ENCODE measurements at places on chromosomes 11 and 22. TPM values are rescaled to one million over a fixed set of nuclear protein-coding genes. Genes with fewer than 3 reads are reported as not detected.

- peaks cover 7% of the 10 kb centered on the region for H3K4me1 ChIP-seq
- H3K27me3 ChIP-seq = no peaks in the 10 kb centered on the region
- H3K27ac ChIP-seq = no peak overlapping the region
- peaks cover 4% of the 10 kb centered on the region for H3K36me3 ChIP-seq
- no peak overlapping the region for H3K4me3 ChIP-seq
- DNase-seq = peak; percentile 41
These were observed 13.2 kb downstream of the OTUB1 start for GRCh38 chr11:63999349-64000025.

- H3K27me3 ChIP-seq = no peaks in the 10 kb centered on the region
- H3K36me3 ChIP-seq = no peaks in the 10 kb centered on the region
- no peak overlapping the region for H3K27ac ChIP-seq
- DNase-seq = no peak
- H3K4me1 ChIP-seq = peaks cover 25% of the 10 kb centered on the region
These were observed 120.6 kb downstream of the CD44 start for GRCh38 chr11:35259529-35259928.

DNA sequence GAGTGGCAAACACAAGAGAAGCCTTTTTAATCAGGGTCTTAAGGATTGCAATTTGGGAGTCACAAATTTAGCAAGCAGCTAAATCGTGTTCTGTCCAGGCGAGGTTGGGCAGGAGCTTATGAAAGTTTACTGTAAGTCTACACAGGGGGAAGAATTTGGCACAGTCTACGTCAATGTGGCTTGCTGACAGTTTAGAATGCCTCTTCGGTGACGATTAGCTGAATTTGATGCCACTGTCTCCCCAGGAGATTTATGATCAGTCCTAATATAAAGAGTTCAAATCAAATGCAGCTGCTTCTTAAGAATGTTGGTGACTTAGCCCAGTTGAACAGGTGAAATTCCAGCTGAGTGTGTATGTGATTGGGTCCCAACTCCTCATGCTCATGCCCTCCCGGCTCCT, 114.1 kb upstream of the CLPB start:
- DNase-seq = no peak
- no peaks in the 10 kb centered on the region for H3K27me3 ChIP-seq
- H3K27ac ChIP-seq = no peak overlapping the region
- H3K4me3 ChIP-seq = no peak overlapping the region
- H3K4me1 ChIP-seq = no peaks in the 10 kb centered on the region

DNA sequence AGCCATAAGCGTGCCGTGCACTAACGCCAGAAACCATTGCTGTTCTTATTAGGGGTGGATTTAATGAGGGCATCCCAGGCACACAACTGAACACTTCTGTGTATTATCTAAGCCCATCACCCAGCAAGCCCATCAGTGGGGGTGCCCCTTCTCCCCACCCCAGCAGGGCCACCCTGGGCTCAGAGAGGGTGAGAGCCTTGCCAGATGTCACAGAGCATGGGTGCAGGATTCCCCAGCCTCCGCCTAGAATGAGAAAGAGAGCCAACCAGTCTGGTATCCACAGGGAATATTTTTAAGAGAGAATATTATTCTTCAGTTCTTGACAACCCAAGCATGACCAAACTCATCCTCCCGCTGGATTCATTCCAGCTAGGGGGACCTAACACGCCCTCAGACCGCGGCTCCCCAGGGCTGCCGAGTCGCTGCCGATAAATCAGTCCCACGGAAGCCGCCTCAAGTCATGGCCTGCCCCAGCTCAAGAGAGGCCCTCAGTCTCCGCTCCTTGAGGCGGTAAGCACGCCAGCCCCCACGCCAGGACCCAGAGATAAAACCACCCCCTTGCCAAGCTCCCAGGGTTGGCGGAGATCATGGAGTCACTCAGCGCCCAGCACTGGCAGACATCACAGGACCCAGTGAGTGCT, 47.2 kb downstream of the MN1 start:
- no peaks in the 10 kb centered on the region for H3K27me3 ChIP-seq
- DNase-seq = no peak
- H3K36me3 ChIP-seq = no peaks in the 10 kb centered on the region
- no peak overlapping the region for H3K4me3 ChIP-seq

- no peak for DNase-seq
- H3K27me3 ChIP-seq = no peaks in the 10 kb centered on the region
- H3K4me3 ChIP-seq = no peak overlapping the region
- peaks cover 40% of the 10 kb centered on the region for H3K4me1 ChIP-seq
- no peak overlapping the region for H3K27ac ChIP-seq
These were observed 109.2 kb downstream of the FAM76B start for GRCh38 chr11:95680169-95680929.

GRCh38 chr11:46876471-46876870, 30.4 kb upstream of the CKAP5 start:
- H3K27me3 ChIP-seq = no peaks in the 10 kb centered on the region
- H3K4me1 ChIP-seq = no peaks in the 10 kb centered on the region
- no peak overlapping the region for H3K27ac ChIP-seq
- DNase-seq = no peak

GRCh38 chr22:46238541-46238940, 11.6 kb downstream of the CDPF1 start:
- DNase-seq = no peak
- peaks cover 19% of the 10 kb centered on the region for H3K4me1 ChIP-seq
- H3K36me3 ChIP-seq = no peaks in the 10 kb centered on the region
- no peak overlapping the region for H3K4me3 ChIP-seq

GRCh38 chr22:19559324-19559811, 35.2 kb upstream of the CLDN5 start:
- no peaks in the 10 kb centered on the region for H3K4me1 ChIP-seq
- peaks cover 4% of the 10 kb centered on the region for H3K27me3 ChIP-seq
- no peak overlapping the region for H3K4me3 ChIP-seq
- no peaks in the 10 kb centered on the region for H3K36me3 ChIP-seq

DNA sequence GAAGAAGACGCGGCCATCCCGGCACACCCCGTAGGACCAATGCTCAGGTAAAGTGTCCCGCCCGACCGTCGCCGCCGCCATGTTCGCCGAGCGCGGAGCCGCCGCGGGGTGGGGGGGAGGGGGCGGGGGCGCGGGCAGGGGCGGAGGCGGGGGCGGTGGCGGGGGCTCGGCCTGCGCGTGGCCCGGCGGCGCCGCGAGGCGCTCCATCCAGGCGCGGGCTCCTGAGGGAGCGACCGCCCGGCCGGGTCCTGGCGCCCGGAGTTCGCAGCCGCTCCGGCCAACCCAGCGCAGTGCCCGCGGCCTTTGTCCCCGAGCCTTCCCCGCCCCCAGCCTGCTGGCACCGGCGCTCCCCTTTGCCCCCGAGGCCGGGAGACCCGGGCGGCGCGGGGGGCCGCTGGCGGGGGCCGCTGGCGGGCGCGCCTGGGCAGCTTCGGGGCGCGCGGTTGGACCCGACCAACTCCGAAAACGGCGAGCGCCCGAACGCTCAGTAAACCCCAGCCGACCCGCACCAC, at the start of gene PLEKHA7:
TSS of gene PLEKHA7 (minus strand) at position 94 of the 512 bp plus-strand sequence. CDS start at position 81, 13 bp downstream.
- no peak within 1 kb of the TSS for H3K27ac ChIP-seq
- peak; percentile 2 for DNase-seq
- peaks cover 6% of the 10 kb centered on the region for H3K27me3 ChIP-seq
- peak within 1 kb of the TSS; percentile 66 for H3K4me3 ChIP-seq
- H3K4me1 ChIP-seq = no peaks in the 10 kb centered on the region
- H3K36me3 ChIP-seq = no peaks in the 10 kb centered on the region

GRCh38 chr22:41177040-41177621, 28.0 kb upstream of the L3MBTL2 start:
- no peak overlapping the region for H3K4me3 ChIP-seq
- DNase-seq = no peak
- H3K36me3 ChIP-seq = peaks cover 62% of the 10 kb centered on the region
- no peaks in the 10 kb centered on the region for H3K27me3 ChIP-seq
- peaks cover 8% of the 10 kb centered on the region for H3K4me1 ChIP-seq

DNA sequence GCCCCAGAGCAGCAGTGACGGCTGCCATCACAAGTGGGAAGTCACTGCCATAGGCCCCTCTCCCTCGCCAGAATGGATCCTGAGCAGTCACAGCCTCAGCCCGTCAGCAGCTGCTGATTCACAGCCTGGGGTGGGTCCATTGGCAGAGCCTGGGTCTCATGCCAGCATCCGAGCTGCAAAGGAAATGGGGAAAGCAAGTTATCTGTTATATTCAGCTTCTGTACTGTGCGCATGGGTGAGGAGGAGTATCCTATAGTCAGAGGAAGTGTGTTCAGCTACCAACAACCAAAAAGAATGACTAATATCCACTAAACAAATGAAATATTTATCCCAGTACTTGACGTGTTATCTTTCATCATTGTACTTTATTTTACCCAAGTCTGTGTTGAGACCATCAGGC, 119.7 kb downstream of the RCN1 start:
- H3K36me3 ChIP-seq = no peaks in the 10 kb centered on the region
- no peak overlapping the region for H3K27ac ChIP-seq
- H3K4me3 ChIP-seq = no peak overlapping the region
- no peak for DNase-seq

GRCh38 chr11:110430267-110431050, 711 bp downstream of the FDX1 start:
- no peaks in the 10 kb centered on the region for H3K27me3 ChIP-seq
- H3K4me1 ChIP-seq = peaks cover 33% of the 10 kb centered on the region
- no peaks in the 10 kb centered on the region for H3K36me3 ChIP-seq

DNA sequence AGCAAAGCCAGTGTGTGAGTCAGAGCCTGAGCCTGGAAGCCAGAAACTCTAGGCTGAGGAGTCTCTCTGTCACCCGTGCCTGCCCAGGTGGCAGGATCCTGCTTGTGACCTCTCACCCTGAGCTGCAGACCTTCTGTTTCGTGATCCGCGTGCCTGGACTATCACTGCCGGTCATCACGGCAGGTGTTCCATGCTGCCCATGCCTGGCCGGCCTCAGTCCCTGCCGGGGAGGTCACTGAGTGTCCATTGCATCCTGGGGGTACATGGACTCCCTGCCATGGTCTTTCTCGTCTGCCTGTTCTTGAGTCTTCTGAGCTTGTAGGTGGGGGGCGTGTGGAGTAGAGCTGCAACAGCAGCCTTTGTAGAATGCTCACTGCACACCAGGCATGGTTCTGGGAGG, 1032.4 kb downstream of the TBC1D22A start:
- no peaks in the 10 kb centered on the region for H3K4me1 ChIP-seq
- H3K27ac ChIP-seq = no peak overlapping the region

DNA sequence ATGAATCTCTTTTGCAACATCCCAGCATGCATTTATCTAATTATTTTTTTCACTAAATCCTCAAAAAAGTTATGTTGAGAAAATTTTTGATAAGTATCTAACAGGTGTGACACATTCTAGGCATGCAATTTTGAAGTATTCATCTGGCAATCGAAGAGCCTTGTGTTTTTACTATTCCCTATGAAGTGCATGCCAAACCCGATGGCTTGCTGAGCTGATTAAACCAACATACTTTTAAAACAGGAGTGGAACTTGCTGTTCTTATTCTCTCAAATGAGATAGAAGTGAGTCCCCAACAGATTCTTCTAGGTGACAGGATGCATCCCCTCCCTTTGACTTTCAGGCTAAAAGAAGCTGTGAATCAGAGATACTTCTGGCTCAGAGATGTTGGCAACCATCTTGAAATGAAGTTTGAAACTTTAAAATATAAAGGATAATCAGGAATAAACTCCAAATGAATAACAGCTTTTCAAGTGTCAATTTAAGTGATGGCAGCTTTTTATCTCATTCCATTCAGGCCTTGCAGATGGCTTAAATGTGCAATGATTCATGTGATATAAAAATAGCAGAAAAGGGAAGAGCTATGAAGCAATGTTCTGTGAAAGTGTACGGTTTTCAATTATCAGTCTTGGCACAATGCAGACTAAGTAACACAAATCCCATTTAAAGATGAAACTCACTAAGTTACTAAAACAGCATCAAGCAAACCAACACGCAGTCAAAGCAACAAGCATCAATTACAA, 67.7 kb downstream of the APOL5 start:
- DNase-seq = no peak
- no peaks in the 10 kb centered on the region for H3K4me1 ChIP-seq
- H3K27ac ChIP-seq = no peak overlapping the region
- H3K36me3 ChIP-seq = no peaks in the 10 kb centered on the region
- H3K4me3 ChIP-seq = no peak overlapping the region
- no peaks in the 10 kb centered on the region for H3K27me3 ChIP-seq

- H3K27me3 ChIP-seq = no peaks in the 10 kb centered on the region
- peaks cover 5% of the 10 kb centered on the region for H3K36me3 ChIP-seq
- DNase-seq = no peak
- H3K27ac ChIP-seq = no peak overlapping the region
- no peak overlapping the region for H3K4me3 ChIP-seq
- peaks cover 14% of the 10 kb centered on the region for H3K4me1 ChIP-seq
These were observed 5.7 kb downstream of the PPARA start for GRCh38 chr22:46156031-46156430.

GRCh38 chr22:20793748-20794649, 20.1 kb downstream of the SERPIND1 start:
- H3K4me3 ChIP-seq = no peak overlapping the region
- no peaks in the 10 kb centered on the region for H3K27me3 ChIP-seq
- DNase-seq = no peak
- no peaks in the 10 kb centered on the region for H3K4me1 ChIP-seq

CARNS1 gene
- 2.7 TPM for total RNA-seq

NPTXR gene
- 5.9 TPM for total RNA-seq

KCNC1 gene
- not detected for total RNA-seq

KDM4E gene
- total RNA-seq = not detected

ABTB2 gene
- 5.5 TPM for total RNA-seq

Data from CD8-positive, alpha-beta memory T cell (primary cell).